ENCODE measurements at places on chromosomes 3 and 15.

DNA sequence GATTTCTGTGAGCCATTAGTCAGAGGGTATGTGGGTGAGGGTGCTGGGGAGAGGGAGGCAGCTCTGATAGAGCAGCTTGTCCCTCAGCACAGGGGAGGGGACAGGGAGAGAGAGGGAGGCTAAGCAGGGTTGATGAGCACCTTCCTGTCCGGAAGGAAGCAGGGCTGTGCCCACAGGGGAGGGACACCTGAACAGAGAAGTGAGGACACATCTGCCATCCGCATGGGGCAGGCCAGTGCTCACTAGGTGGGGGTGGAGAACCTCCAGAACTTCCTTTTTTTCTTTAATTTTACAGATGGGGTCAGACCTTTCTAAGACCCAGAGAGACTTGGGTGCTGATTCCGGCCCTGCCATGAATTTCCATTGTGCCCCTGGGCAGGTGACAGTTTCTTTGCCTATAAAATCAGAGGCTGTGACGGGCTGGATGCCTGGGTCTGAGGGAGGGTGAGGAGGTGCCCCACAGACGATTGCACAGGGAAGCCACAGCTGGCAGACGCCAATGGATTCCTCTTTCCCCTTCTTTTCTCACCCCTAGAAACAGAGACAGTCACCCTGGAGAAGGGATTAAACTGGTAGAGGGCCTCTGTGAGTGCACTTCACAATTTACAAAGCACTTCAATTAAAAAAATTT is 4.1 kb upstream of the TGM5 start:
- DNase-seq = peak; percentile 97

GRCh38 chr15:69887009-69887408 is 210.7 kb downstream of the TLE3 start:
- DNase-seq = no peak

DNA sequence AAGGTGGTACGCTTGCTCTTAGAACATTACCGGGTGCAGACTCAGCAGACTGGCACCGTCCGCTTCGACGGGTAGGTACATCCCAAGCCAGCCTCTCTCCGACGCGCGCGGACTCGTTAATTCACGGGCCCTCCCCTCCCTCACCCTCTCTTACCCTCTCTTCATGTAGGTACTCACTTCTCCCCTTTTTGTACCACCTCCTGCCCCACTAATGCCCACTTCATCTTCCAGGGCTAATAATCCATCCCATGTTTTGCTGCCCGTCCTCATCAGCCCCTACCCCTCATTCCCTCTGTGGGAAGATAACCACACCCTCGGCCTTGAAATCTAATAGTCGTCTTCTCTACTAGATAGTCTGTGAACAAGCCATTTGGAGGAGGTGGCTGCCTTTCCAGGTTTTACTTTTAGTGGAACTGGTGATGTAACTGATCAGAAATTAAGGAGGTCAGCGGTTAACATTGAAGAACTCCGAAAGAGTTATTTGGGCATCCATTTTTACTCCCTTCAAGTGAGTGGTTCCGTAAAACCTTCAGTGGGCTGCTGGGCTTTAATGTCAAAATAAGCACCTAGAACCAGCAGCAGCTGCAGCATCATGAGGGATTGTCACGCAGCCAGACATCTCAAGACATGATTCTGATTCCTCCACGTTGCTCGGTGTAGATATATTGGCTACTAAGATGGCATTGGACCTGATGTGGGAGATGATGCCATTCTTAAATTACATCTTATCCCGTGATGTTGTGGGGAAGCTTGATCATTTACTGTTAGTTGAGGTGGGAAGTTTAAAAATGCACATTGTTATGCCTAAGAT is 1.3 kb downstream of the FEM1B start:
- DNase-seq = no peak

DNA sequence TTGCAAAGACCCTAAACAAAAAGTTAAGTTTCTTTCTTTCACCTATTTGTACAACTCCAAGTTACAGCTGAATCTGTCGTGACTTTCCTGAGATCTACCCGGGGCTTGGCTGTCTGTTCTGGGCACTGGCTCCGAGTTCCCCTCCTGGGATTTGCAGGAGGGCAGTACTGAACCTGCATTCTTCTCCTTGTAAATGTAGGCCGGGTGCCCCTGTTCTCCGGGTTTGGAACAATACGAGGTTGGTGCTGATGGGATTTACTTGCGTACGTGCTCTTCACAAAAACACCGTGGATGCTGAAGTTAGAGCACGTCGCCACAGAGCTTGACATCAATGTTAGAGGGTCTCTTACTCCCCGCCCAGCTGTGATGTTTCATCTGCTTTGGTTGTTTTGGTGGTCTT is 48.1 kb downstream of the KLHL25 start:
- no peak for DNase-seq

- no peak for DNase-seq
These were observed 113.5 kb downstream of the GMPS start for GRCh38 chr3:155983834-155984474.

DNA sequence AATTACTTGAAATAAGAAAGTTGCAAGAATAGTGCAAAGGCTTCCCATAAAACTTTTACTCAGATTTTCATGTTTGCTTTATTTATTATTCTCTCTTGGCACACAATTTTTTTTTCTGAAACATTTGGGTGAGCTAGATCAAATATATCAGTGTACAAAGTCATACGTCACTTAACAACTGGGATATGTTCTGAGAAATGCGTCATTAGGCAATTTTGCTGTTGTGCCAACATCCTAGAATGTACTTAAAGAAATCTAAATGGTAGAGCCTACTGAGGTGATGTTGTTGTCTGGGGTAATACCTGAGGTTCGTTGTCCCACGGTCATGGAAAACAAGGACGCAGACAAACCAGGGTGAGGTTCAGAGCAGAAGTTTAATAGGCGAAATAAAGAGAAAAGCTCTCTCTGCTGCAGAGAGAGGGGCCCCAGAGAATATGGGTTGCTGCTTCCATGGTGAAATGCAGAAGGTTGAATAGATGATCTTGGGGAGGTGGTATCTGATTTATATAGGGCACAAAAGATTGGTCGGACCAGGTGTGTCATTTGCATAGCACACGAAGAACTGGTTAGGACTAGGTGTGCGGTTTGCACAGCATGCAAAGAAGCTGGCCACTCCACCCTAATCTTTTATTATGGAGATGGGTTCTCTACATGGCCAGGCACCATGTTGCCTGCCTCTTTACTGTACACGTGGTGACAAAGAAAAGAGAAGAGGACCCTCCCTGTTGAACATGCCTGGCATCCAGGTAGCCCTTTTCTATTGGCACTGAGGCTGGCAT is 8.8 kb upstream of the GRAMD1C start:
- DNase-seq = no peak

DNA sequence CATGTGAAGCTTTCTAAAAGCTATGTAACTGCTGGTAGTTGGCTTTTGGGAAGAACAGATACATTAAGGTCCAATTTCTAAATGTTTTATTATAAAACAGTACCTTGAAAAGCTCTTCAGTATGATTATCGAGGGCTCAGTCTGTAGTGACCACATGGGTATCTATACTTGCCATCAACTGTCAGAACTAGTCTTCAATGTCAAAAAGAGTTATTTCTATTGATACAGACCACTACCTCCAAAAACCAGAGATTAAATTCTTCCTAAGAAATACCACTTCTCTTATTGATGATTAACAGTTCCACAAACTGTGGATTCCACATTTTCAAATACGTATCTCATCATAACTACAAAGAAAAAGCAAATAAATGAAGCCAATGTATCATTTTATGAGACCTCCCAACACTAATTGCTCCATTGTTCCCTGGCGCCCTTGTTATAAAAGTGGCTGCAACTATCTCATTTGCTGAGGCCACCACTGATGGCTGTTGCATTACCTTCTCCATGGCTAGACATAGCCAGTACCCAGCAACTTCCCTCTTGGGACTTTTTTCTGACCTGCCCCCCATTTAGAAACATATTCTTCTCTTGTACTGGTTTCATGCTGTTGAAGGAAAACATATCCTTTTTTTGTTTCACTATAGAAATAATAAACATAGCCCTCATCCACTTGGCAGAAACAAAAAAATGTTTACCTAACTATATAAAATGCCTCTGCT is 33.9 kb upstream of the MBNL1 start:
- no peak for DNase-seq

DNA sequence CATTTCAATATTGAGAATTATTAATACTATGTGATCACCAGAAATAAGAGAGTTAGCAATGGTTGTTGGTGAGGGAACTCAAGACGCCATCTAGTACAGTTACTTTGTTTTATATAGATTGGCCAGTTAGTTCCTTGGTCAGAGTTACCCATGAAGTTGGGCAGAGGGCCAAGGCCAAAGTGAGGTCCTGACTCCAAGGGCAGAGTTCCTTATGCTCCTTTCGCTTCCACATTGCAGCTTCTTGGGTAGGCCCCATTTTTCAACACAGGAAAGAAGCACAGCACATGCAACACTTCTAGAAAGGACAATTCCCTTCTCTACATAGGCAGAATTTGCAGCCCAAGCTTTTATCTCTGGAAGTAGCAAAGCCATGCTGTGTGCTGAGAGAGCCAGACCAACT is 178.6 kb downstream of the KCNAB1 start:
- no peak for DNase-seq

Measured in HL-60 (cell line).